ENCODE measurements at places on chromosomes 6 and 20.

- DNase-seq: peak; percentile 75
Measured at GRCh38 chr6:150494241-150494640, 105.4 kb upstream of the PLEKHG1 start.

DNA sequence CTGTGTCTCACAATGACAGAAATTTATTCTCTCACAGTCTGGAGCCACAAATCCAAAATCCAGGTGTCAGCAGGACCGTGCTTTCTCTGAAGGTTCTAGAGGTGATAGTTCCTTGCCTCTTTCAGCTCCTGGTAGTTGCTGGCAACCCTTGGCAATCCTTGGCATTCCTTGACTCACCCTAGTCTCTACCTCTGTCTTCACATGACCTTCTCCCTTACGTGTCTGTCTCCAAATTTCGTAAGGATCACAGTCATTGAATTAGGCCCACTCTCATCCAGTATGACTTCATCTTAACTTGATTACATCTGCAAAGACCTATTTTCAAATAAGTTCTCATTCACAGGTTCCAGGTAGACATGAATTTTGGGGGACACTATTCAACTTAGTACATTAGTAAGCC lies 143.1 kb downstream of the CEP57L1 start:
- no peak for DNase-seq

DNA sequence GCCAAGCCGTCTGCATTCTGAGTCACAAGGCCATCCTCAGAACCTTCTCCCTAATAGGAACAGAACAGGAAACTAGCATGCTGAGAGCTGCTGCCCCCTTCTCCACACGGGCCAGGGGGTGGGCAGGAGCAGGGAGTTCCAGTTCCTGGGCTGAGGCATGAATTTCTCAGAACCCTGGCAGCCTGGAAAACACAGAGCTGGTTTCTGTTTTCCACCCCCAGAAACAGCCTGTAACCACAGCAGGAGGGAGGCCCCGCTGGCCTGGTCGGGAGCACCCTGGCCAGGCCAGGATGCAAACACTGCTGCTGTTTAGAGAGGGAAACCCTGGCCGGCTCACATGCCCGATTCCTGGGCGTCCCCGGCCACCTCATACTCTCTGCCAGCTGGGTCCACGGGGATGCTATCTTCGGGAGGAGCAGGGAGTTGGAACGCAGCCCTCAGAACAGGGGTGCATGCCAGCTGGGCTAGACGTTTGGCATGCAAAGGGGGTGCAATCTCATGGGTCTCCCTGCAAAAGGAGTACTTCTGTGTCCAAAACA lies 130.1 kb downstream of the NFATC2 start:
- peak; percentile 72 for DNase-seq

- no peak for DNase-seq
Measured at GRCh38 chr6:152098683-152099082, 291.2 kb downstream of the ESR1 start.

- no peak for DNase-seq
Measured at GRCh38 chr20:23632711-23633573, 4.8 kb downstream of the CST3 start.

DNA sequence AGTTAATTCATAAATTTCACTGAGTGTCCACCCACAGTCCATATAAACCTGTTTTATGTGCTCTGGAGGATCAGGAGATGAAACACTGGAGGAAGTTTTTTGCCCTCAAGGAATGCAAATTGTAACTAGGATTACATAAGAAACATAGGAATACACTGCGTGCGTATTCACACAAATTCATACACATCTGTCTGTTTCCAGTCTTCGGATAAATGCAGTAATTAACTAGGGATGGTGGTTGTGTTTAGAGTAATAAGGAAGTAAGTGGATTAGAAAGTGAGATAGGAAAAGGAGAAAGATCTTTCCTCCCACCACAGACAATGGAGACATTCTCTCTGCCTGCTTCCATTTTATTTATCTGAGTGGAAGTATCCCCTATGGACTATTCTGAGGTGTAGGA lies 35.7 kb upstream of the POPDC3 start:
- DNase-seq: no peak

GRCh38 chr6:88567696-88568095 lies 395.7 kb downstream of the RNGTT start:
- DNase-seq: no peak

DNA sequence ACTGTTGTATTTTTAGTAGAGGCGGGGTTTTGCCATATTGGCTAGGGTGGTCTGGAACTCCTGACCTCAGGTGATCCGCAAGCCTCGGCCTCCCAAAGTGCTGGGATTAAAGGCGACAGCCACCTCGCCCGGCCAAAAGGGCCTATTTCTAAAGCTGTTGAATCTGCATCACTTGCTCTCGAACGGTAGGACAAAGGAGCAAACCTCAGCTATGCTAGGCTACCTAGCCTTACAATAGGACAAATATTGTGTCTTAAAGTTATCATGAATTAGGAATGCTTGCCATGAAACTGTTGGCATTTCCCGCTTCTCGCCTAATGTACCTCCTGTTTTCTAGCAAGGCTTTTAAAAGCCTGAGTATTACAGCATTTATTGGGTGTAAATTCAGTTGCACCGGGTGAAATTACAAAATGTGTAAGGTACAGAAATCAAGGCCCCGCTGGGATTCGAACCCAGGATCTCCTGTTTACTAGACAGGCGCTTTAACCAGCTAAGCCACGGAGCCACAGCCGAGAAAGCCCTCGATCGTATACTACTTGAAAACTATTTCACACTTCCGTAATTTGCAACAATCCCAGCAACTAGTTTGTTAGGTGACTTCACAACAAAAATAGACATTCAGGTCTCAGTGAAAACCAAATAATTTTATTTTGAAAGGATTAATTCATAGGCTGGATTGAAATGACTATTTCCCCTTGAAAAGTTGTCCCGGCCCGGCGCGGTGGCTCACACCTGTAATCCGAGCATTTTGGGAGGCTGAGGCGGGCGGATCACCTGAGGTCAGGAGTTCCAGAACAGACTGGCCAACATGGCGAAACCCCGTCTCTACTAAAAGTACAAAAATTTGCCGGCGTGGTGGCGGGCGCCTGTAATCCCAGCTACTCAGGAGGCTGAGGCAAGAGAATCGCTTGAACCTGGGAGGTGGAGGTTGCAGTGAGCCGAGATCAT lies 211.6 kb upstream of the ZNF184 start:
- no peak for DNase-seq

DNA sequence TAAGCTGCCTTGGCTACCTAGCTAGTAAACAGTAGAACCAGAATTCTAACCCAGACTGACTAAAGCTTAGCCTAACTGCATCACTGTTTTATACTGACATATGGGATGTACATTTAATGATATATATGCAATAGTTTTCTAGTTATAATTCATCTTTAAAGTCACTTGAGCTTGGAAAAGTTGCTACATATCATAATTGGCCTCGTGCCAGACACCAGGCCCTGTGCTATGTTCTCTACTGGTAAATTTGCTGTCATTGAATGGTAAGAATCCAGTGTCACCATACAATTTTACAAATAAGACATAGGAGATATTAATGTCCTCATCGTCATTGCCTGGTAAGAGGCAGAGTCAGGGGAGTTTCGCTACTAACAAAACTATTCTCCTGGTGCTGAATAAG lies 396.8 kb downstream of the CDKAL1 start:
- no peak for DNase-seq

DNA sequence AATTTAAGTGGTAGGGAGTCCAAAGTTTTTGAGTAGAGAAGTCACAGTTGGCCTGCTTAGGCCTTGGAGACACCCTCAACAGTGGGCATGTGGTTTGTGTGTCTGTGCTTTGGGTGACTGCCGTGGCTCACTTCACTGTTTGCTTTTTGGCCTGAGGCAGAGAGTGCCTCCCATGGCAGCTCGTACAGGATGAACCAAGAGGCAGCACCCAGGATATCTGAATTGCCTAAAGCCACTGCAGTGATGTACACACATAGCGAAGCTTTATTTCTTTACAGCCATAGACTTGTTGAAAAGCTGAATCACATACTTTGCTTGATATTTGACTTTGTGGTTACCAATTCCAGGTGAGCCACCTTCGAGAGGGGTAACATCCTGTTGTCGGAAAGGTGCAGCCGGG lies 21.6 kb downstream of the RREB1 start:
- no peak for DNase-seq

- DNase-seq: no peak
Measured at GRCh38 chr6:81063891-81064290, 688.6 kb downstream of the TENT5A start.

GRCh38 chr20:57282670-57283361 lies 16.4 kb upstream of the BMP7 start:
- DNase-seq: no peak

DNA sequence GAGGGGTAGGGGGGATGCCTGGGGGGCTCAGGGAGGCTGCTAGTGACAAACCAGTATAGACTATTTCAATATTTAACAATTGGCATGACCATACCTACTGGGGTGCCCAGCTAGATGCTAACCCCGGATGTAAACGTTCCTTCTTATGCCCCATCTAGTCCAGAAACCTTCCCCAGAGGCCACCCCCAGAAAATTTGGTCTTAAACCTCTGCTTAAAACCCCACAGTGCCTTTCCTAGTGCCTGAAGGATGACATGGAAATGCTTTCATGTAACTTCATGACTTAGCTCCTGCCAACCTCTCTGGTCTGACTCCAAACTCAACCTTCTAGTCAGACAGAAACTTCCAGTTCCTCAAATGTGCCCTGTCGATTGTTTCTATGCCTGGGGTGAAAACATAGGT lies 52.0 kb downstream of the JPH2 start:
- DNase-seq: peak; percentile 38

- DNase-seq: no peak
Measured at GRCh38 chr20:4853004-4853403, 131.3 kb downstream of the PRND start.

GRCh38 chr20:34098570-34098969 lies 13.5 kb downstream of the EIF2S2 start:
- no peak for DNase-seq

DNA sequence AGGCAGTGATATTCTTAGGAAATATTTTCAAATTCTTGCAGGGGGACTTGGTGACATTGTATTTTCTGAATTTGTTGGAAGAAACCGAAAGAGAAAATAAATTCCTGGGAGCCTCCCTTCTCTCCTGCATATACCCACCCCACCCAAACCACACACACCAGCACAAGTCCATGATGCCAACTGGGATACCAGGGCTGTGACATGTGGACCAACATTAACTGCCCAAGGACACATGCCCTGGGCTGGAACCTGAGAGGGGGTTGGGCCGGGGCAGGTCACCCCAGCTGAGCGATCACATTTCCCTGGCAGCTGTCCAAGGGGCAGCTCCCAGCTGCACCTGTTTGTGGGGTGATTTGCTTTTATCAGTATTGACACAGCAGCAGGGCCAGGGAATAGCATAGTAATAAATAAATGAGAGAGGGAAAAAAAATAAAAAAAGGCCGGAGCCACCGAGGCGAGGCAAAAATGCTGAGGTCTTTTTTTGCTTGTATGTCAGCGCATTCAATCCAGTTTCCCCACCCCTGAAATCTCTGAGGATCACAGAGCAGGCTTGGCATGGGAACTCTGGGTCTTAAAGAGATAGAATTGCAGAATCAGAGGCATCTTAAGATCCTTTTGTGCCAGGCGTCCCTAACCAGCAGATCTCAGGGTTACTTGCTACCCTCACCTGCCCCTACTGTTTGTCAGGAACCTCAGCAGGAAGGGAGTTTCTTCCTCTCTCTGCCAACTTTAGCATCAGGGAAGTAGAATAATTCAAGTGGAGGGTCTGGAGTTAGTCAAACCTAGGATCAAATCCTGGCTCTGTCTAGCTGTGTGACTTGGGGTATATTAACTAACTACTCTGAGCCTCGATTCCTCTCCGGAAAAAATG lies 66.5 kb upstream of the PIM1 start:
- peak; percentile 77 for DNase-seq

DNA sequence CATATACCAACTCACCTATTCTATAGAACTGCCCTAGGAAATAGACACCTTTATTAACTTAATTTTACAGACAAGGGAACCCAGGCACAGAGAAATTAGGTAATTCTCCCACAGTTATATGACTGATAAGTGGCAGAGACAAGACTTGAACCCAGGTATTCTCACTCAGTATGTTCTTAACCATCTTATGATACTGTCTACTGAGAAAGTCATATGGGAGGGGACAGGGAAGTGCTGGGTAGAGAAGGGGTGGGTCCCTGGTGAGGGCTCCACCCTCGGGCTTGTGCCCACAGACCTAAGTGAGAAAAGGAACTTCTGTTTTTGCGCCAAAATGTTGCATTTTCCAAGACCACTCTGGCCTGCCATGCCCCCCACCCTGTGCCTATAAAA lies 123.5 kb downstream of the RNF144B start:
- no peak for DNase-seq

DNA sequence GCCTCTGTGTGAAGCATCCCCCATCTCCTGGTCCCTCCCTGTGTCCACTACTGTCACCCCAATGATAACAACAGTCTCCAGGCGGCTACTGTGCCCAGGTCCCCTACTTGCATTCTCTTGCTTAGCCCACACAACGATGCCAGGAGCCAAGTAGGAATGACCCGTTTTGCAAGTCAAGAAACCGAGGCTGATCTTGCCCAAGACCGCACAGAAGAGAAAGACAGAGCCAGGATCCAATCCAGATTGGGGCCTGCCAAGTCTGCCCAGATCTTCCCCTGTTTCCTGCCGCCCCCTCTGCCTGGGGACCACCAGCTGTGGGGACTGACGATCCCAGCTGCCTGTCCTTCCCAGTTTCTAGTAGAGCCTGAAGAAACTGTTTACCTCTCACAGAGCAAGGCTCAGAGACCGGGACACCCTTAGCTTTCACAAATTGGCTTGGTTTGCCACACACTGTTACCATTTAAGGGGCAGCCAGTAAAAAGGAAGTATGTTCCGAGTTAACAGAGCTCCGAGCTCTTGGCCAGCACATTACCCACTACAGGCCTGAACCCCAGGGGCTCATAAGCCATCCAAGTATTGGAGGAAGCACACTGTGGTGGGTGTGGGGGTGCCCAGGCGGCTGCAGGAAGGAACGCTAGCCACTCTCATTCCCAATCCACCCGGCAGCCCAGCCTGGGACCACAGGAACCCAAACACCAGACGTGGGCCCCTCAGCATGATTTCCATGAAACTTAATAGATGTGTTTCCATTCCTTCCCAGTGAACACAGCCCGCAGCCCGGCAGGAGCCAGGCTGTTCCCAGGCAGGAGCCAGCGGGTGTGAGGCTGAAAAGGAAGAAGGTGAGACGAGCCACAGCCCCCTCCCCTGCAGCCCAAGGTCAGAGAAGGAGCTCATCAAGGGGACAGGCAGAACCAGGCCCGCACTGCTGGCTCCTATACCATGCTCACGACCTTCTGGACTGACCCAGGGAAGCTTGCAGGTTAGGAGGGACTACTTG lies 7.9 kb downstream of the KIAA1755 start:
- no peak for DNase-seq

DNA sequence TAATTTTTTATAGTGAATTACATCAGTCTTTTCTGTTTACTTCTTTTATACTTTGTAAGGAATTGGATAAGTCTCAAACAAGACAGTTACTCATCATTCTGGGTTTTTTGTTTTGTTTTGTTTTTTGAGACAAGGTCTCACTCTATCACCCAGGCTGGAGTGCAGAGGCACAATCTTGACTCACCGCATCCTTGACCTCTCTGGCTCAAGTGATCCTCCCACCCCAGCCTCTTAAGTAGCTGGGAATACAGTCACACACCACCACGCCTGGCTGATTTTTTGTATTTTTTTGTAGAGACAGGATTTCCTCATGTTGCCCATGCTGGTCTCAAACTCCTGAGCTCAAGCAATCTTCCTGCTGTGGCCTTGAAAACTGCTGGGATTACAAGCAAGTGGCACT lies 524.3 kb downstream of the EYS start:
- no peak for DNase-seq

Data from left forelimb (tissue), 1 donor.